ENCODE measurements at places on chromosomes 7 and 10.
A peak's percentile ranks its signal among the peaks of the same experiment; 100 is the strongest.

GRCh38 chr10:124627866-124628675, 116.1 kb downstream of the FAM53B start:
- H3K36me3 ChIP-seq: no peaks in the 10 kb centered on the region
- no peak for DNase-seq
- peaks cover 37% of the 10 kb centered on the region for H3K4me1 ChIP-seq
- H3K27ac ChIP-seq: no peak overlapping the region
- H3K4me3 ChIP-seq: no peak overlapping the region

DNA sequence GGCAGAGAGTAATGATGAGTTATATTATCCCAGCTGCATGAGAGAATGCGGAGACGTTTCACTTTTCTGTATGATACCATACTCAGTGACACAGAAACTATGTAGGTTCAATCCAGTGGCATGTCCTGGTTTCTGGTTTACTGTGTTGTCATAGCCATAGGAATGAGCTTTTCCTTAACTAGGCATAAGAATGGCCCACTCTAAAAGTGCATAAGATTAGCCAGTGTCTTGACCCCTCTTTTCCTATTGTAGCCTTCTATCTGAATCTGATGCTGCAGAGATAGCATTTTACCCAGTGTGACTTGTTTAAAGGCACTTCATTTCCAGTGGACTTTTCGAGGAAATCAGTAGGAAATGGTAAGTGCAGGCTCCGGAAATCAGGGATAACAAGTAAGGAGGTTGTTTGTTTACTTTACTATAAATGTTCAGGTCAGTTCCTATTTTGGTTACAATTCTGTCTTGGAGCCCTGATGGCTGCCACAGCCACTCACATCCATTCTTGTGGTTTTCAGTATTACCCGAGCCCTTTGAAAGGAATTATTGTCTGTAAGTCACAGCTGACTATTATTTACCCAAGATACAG, 70.5 kb downstream of the SEMA3A start:
- H3K4me1 ChIP-seq: no peaks in the 10 kb centered on the region
- H3K36me3 ChIP-seq: no peaks in the 10 kb centered on the region
- no peaks in the 10 kb centered on the region for H3K27me3 ChIP-seq
- H3K27ac ChIP-seq: no peak overlapping the region
- H3K4me3 ChIP-seq: no peak overlapping the region
- DNase-seq: no peak

- peaks cover 12% of the 10 kb centered on the region for H3K36me3 ChIP-seq
- peaks cover 11% of the 10 kb centered on the region for H3K4me1 ChIP-seq
- H3K27me3 ChIP-seq: no peaks in the 10 kb centered on the region
- no peak overlapping the region for H3K27ac ChIP-seq
Observed at GRCh38 chr7:1978656-1979590, 253.8 kb downstream of the MAD1L1 start.

DNA sequence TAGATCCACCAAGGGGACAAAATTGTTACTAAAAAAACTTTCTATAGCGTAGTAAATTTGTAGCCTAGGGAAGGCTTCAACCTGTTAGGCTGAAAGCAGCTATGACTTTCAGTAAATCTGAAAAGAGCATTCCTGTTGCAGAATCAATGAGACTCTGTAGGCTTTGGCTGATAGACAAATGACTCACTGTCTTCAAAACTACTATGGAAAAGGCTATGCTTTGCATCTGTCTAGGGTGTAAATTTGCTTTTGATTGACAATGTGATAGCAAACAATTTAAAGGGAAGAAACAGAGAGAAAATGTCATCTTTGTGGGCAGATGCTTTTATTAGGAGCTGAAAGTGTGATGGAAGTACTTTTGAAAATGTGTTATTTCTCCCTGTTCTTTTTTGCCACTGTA, 60.6 kb downstream of the ARL5B start:
- H3K27ac ChIP-seq: no peak overlapping the region
- H3K4me3 ChIP-seq: no peak overlapping the region
- H3K36me3 ChIP-seq: no peaks in the 10 kb centered on the region
- DNase-seq: no peak
- H3K27me3 ChIP-seq: peaks cover 5% of the 10 kb centered on the region

DNA sequence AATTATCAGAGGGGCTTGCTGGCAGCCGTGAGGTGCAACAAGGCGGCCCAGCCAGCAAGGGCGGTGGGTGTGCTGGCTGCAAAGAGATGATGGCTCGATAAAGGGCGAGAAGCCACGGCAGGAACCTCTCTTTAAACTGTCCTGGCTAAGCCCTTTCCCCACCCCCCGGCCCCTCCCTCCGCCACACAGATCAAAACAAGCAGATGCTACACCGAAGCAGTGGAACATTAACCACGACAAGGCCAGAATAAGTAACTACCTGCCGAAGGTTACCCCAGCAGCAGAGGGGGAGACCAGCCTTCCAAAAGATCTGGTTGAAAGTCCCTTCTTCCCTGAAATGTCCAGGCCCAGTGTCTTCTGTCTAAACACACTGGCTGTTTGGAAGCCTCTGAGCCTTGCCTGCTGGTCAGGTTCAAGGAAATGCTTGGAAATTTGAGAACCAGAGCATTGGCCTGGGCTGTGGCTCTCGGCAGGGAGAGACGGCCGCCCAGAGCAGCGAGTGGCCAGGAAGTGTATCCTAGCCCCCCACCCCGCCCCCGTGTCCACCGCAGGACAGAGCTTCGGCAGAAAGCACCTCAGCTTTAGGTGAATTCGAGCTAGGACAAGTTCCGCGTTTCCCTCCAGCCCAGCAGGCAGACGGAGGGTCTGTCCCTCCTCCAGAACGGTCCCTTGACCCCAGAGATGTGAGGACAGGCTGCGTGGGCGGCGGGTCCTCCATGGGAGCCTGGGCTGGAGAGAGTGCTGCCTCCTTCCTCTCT, 2.1 kb downstream of the FAM20C start:
- peaks cover 51% of the 10 kb centered on the region for H3K27me3 ChIP-seq
- no peaks in the 10 kb centered on the region for H3K36me3 ChIP-seq
- no peak for DNase-seq
- no peak overlapping the region for H3K4me3 ChIP-seq
- H3K27ac ChIP-seq: no peak overlapping the region

DNA sequence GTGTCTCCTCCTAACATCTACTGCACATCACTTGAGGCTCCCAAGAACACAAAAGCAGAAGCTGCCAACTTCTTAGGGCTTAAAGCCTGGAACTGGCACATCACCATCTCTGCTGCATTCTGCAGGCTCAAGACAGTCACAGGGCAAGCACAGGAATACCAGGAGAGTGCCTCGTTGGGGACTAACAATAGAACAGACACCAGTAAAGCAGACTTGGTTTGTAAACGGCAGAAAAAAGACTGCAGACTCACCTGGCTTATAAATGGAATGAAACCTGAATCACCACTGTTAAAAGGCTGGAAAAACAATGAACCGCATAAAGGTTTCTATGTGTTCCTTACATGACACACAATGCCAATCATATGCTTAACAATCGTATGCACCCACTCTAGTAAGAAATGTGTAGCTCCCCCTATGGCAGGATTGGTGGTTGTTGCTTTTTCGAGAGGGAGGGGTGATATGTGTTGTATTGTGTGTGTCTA, 12.8 kb downstream of the RHEB start:
- no peaks in the 10 kb centered on the region for H3K27me3 ChIP-seq
- peaks cover 44% of the 10 kb centered on the region for H3K4me1 ChIP-seq
- H3K4me3 ChIP-seq: no peak overlapping the region
- no peak overlapping the region for H3K27ac ChIP-seq
- no peak for DNase-seq
- peaks cover 15% of the 10 kb centered on the region for H3K36me3 ChIP-seq

- H3K36me3 ChIP-seq: no peaks in the 10 kb centered on the region
- no peaks in the 10 kb centered on the region for H3K27me3 ChIP-seq
- no peak overlapping the region for H3K4me3 ChIP-seq
- H3K27ac ChIP-seq: no peak overlapping the region
- no peak for DNase-seq
- no peaks in the 10 kb centered on the region for H3K4me1 ChIP-seq
Observed at GRCh38 chr10:115022733-115023132, 70.4 kb upstream of the ATRNL1 start.

DNA sequence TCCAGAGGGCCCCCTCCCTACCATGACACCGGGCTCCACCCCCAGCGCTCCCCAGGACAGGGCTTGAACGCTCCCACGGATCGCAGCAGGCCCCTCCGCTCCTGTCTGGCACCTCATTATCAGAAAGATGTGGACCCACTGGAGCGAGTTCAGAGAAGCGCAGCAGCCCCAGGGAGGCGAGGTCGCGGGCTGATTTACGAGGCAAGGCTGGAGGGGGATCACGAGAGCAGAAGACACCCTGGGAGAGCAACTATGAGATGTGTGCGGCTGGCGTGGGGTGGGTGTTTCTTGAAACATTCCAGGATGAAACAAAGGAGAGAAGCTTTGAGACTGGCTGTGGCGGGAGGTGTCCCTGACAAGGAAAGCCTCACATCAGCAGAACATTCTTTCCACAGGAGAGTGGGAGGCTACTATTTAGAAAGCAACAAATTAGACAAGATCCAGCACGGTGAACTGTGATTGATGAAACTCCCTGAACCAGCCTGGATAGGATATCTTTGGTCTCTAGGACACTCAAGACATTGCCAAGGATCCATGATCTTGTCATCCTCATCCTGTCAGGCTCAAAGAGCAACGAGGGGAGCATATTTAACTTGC, 66.0 kb downstream of the JCAD start:
- DNase-seq: no peak
- no peak overlapping the region for H3K27ac ChIP-seq
- no peaks in the 10 kb centered on the region for H3K4me1 ChIP-seq
- H3K4me3 ChIP-seq: no peak overlapping the region
- peaks cover 46% of the 10 kb centered on the region for H3K27me3 ChIP-seq

GRCh38 chr10:97134110-97134509, 51.6 kb downstream of the SLIT1 start:
- no peaks in the 10 kb centered on the region for H3K27me3 ChIP-seq
- no peak overlapping the region for H3K4me3 ChIP-seq
- no peaks in the 10 kb centered on the region for H3K36me3 ChIP-seq
- no peak overlapping the region for H3K27ac ChIP-seq
- DNase-seq: no peak

DNA sequence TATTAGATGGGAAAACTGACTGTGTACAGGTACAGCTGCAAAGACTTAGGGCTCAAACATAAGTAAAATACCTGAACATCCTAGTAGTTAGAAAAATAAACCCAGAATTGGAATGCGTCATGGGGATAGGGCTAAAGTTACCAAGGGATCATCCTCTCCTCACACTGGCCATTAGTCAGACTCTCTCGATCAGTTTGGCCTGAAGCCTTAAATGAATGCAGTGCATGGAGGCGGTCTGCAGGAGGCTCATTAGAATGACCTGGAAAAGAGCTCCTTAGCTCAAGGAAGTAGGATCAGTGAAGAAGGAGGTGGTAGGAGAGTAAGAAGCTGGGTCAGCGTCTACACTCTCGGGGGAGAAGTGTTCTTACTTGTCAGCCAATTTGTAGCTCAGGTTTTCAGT, 35.3 kb downstream of the DENND2A start:
- no peak overlapping the region for H3K27ac ChIP-seq
- no peaks in the 10 kb centered on the region for H3K36me3 ChIP-seq
- DNase-seq: no peak
- H3K4me1 ChIP-seq: no peaks in the 10 kb centered on the region

GRCh38 chr10:121800831-121801230, 127.0 kb downstream of the ATE1 start:
- no peaks in the 10 kb centered on the region for H3K4me1 ChIP-seq
- H3K27ac ChIP-seq: no peak overlapping the region
- no peak for DNase-seq
- peaks cover 16% of the 10 kb centered on the region for H3K36me3 ChIP-seq
- H3K4me3 ChIP-seq: no peak overlapping the region

GRCh38 chr10:119852822-119853221, 19.8 kb downstream of the MCMBP start:
- no peak for DNase-seq
- peaks cover 10% of the 10 kb centered on the region for H3K36me3 ChIP-seq
- H3K4me3 ChIP-seq: no peak overlapping the region
- no peak overlapping the region for H3K27ac ChIP-seq
- H3K4me1 ChIP-seq: peaks cover 3% of the 10 kb centered on the region

DNA sequence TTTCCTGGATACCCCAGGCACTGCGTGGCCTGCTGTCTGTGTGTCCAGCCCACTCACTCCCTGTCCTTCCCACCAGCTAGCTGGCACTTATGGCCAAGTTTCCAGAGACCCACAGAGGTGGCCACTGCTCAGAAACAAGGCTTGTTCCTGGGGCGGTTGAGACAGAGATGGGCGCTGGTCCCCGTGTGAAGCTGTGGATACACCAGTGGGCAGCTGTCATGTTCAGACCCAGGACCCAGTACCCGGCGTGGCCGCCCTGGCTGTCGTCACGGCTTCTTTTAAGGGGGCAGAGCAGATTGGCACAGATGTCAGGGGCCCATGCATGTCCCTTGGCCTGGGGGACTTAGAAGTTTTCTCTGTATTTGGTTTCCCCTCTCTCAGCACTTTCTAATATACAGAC, 36.3 kb downstream of the FOXL3 start:
- H3K36me3 ChIP-seq: no peaks in the 10 kb centered on the region
- no peak for DNase-seq
- no peak overlapping the region for H3K4me3 ChIP-seq
- H3K27ac ChIP-seq: no peak overlapping the region
- no peaks in the 10 kb centered on the region for H3K4me1 ChIP-seq

DNA sequence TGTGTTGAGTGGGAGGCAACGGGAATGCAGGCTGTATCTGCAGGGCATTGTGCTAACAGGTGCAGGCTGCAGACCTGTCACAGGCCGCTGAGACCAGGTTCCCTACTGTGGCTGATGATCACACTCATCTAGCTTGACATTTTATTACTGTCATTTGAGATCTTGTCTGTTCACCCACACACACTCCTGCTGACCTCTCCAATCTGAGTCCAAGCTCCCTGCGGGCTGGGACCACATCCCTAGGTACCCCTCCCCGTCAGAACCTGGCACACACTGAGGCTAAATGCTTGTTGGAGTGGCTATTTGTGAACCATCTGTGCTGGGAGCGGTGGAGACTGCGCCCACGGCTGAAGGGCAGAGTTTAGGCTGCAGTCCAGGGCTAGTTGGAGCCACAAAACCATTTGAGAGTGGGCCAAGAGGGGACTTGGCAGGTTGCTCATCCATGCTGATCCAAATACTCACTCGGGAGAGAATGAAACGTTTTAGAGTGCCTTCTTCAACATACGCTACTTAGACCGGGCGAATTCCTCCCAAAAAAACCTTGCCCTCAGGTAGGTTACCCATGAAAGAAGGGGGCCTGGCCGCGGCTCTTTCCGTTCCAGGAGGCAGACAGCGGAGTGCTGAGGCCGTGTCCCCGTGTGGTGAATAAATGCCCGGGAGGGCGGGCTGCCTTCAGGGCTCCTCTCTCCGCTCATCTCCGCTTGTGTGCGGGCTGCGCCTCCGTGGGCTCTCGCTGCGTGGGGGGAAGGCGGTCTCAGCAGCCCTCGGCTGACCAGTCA, 164.4 kb downstream of the RGS10 start:
- no peaks in the 10 kb centered on the region for H3K27me3 ChIP-seq
- H3K4me1 ChIP-seq: peaks cover 6% of the 10 kb centered on the region
- H3K27ac ChIP-seq: no peak overlapping the region
- peaks cover 7% of the 10 kb centered on the region for H3K36me3 ChIP-seq
- H3K4me3 ChIP-seq: no peak overlapping the region

GRCh38 chr7:55534916-55535590, 37.2 kb downstream of the VOPP1 start:
- peaks cover 85% of the 10 kb centered on the region for H3K4me1 ChIP-seq
- H3K36me3 ChIP-seq: peaks cover 18% of the 10 kb centered on the region
- H3K27me3 ChIP-seq: no peaks in the 10 kb centered on the region
- H3K4me3 ChIP-seq: peak overlapping the region; percentile 62

Measured in activated naive CD8-positive, alpha-beta T cell treated with anti-CD3 and anti-CD28 coated beads for 36 hours (primary cell).